ENCODE measurements at places on chromosomes 2 and 18. TPM values are rescaled to one million over a fixed set of nuclear protein-coding genes. Genes with fewer than 3 reads are reported as not detected.

Gene DNAJC5G
- total RNA-seq, result not detected

Gene CD207
- 0.29 TPM for total RNA-seq

Gene ANO7
- total RNA-seq, result 1.7 TPM

Gene RAB27B
- total RNA-seq, result 0.93 TPM

Gene IL36RN
- not detected for total RNA-seq

Gene IL1R2
- 101 TPM for total RNA-seq

Gene NXPH2
- total RNA-seq, result not detected

Gene TMEM150A
- 27.7 TPM for total RNA-seq

Gene ZNF397
- total RNA-seq, result 21.4 TPM
